ENCODE measurements at places on chromosomes 5 and 9.

- DNase-seq = no peak
These were observed 122.2 kb downstream of the TRPM6 start for GRCh38 chr9:74765481-74765971.

- DNase-seq = no peak
These were observed 9.9 kb downstream of the EXOSC2 start for GRCh38 chr9:130703501-130703900.

DNA sequence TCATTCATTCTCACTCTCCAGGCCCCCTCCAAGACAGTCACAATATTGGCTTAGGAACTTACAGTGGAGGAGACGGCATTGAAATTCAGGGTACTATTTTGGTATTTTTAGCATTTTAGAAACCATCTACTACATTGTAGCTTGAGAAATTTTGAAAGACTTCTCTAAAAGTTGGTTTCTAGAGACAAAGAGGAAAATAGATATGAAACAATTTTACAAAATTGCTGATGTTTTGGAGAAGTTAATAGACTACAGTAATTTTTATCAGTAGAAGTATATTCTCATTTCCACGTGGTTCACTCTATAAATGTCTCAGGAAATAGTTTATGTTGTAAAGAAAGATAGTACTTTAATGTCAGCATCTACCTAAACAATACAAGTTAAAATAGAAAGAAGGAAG, 63.2 kb upstream of the ZSWIM6 start:
- DNase-seq = peak; percentile 53

- no peak for DNase-seq
These were observed 52.6 kb upstream of the CNOT6 start for GRCh38 chr5:180441564-180442051.

- no peak for DNase-seq
These were observed 950 bp downstream of the NEUROG1 start for GRCh38 chr5:135534609-135535419.

GRCh38 chr5:74404574-74405508, 235.7 kb downstream of the ENC1 start:
- no peak for DNase-seq

GRCh38 chr5:74570250-74570649, 70.3 kb downstream of the ENC1 start:
- no peak for DNase-seq

DNA sequence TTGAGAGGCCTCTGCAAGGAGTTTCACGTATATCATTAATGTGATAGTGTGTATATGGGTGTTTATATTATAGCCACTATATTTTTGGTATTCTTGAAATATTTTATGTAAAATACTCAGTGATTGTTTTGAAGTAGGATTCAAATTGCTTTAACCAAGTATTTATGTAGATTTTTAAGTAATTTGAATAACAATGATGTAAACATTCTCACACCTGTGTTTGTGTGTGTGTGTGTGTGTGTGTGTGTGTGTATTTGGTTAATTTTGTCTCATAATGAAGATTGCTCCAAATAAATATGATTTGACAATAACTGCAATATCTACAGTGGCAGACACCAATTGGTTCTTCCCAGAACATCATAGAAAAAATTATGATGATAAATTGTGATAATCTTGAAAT, 293.4 kb downstream of the CD180 start:
- no peak for DNase-seq

DNA sequence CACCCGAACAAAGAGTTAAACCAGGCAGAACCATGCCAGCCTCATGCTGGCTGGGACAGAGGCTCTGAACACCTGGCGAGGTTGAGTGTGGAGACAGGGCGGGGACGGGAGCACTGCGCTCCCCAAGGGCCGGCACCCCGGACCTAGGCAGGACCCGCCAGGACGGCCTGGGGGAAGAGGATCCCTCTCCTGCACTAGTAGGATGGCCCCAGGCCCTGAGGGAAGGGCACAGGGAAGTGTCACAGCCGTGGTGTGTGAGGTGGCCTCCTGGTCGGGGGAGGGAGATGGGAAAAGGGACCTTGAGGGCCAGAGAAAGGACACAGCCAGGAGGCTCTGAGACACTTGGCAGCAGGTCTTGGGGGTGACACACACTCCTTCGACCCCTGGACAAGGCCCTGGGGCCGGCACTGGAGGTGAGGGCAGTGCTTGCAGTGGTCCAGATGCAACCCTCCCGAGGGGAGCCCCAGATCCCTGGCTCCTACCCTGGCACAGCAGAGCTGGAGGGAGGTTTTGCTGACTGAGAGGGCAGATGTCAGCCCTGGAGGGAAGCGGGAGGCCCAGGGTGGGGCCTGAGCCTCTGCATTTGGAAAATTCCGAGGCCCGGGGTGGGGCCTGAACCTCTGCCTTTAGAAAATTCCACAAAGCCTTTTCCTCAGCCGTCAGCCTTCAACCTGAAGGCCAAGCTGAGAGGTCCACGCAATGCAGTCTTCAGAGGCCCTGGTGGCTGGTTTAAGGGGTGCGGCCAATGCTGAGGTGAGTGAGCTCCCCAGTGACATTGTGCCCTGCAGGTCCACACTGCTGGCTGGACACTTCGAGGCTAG, 24.8 kb upstream of the TERT start:
- no peak for DNase-seq

GRCh38 chr5:89524785-89525184, 641.8 kb upstream of the MEF2C start:
- no peak for DNase-seq

GRCh38 chr5:6593148-6594016, 39.5 kb downstream of the NSUN2 start:
- no peak for DNase-seq
